ENCODE measurements at places on chromosomes 1 and 21.

DNA sequence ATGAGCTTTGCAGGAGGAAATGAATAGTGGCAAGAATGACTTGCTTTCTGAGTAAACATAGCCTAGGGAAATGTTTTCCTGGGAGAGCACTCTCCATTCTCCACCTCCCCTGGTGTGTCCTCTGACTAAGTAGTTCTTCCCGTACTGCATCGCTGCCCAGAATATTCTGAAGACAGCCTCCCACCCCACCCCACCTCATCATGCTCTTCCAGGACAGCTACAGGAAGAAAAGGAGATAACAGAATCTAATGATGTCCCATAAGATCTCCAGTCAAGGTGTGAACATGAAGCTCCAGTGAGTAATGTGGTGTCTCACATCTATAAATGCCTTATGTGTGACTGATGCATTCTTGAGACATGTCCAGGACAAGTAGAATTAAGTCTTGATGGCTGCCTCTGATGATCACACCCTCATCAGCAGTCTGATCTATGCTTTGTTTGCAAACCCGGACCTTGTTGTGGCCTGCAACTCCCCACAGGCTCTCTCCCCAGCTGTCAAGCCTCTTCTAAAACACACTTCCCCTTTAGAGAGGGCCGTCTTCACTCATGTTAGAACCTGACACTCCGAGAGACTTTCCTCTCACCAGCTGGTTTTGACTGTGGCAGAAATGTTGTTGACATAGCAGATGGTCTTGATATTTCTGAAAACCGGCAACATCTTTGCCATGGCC is 183.0 kb downstream of the CYYR1 start:
- DNase-seq = no peak

GRCh38 chr1:193676996-193677549 is 490.7 kb upstream of the B3GALT2 start:
- DNase-seq = no peak

DNA sequence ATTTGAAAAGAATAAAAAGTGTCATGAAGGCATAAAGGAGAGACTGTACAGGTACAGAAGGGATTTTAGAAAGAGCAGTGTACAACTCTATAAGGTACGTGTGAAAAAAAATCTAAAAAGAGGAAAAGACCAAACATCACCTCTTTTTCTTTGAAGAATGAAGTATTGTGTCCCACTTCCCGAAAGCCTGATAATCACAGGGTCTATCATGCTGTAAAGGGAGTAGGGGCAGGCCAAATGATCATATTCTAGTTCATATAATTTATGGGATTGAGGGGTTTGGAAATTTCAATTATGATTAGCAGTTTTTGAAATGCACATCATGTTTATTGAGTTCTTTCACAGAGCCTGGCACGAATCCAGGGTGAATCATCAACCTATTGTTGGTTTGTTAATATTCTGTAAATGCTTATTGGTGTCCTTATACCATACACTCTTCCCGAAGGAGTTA is 910 bp upstream of the RERE start:
- DNase-seq = peak; percentile 12

DNA sequence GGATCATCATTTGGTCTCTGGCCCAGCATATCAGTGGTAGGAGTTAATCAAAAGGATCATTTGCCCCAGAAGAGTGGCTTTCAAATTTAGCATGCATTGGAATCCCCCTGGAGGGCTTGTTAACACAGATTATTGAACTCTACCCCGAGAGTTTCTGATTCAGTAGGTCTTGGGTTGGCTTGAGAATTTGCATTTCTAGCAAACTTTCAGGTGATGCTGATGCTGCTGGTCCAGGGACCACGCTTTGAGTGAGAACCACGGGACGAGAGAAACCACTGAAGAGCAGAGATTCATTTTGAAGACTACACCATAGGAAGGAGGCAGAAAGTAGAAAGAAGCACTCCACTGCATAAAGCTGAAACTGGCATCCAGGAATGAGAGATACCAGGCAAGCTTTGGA is 81.3 kb upstream of the DUSP10 start:
- no peak for DNase-seq

DNA sequence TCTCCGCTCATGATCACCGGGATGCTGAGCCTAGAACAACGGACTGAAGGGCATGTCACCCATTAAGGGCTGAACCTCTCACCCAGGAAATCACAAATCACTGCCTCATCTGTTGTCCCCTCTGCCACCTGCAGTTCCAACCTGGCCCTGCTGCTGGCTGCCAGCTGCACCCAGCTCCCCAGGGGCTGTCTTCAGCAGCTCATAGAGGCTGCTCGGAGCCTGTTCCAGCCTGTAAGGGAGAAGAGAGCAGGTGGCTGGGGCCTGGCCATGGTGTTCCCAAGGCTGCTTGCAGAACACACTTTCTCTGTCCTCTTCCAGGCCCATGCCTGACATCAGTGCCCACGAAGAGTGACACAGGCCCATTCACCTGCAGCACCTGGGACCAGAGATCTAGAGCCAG is 44.5 kb upstream of the DISP3 start:
- no peak for DNase-seq

DNA sequence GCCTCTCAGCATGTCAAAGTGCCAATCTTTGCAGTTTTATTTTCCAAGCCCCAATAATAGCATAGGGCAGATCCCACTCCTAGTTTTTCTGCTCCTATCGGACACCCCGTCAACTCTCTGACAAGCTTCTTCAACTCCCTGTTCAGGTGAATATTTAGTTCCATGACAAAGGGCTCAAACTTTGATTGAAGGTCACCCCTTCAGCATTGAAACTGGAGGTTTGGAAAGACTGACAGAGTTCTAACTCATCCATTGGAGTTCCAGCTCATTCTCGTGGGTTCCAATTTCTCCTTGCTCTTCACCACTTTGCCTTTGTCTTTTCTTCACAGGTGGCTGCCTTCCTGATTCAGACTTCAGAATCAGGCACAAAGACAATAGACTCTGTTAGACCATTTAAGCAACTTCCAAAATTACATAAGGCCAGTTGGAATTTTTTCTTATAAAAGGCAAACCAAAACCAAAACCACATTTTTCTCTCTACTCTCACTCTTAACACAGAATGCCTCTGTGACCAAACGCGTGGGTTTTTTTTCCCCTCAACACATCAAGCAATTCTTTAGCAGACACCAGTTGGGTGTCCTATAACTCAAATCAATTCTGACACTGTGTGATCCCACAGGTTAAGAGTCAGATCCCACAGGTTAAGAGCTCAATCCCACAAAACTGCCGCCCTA is 169.3 kb upstream of the USP25 start:
- DNase-seq = no peak

DNA sequence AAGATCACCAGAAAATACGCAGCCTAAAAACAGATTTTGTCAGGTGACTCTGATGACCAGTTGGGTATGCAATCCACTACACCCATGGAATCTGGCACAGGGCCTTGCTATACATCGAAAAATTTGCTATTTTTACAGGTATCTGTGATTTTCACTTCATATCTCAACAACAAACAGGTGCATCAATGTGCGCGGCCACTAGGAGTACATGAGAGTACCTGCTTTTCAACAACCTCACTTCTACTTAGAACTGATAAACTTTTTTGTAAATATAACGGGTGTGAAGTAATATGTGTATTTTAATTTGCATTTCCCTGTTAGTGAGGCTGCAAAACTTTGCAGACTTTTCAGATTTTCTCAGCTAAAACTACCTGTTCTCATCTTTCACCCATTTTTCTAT is 80.8 kb downstream of the SLC45A1 start:
- no peak for DNase-seq

DNA sequence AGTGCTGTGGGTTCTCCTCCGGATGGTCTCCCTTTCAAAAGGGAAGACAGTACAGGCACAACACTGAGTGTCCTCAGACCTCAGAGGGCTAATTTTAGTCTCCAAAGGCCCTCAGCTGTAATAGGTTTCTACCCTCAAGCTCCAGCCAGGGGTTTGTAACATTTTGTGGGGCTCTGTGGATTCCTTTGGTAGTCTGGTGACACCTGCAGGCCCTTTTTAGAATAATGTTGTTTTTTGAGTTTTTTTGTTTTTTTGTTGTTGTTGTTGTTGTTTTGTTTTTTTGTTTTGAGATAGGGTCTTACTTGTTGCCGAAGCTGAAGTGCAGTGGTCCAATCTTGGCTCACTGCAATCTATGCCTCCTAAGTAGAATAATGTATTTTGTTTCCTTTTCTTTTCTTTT is 15.0 kb upstream of the TMEM201 start:
- no peak for DNase-seq

GRCh38 chr1:192984080-192984479 is 75.1 kb downstream of the UCHL5 start:
- DNase-seq = no peak

GRCh38 chr1:6794164-6794563 is 8.9 kb downstream of the CAMTA1 start:
- no peak for DNase-seq

All from amygdala (tissue), 56 donors.